ENCODE measurements at places on chromosomes 5 and 9.

- DNase-seq: no peak
Observed at GRCh38 chr5:121693864-121694263, 157.8 kb upstream of the FTMT start.

- DNase-seq: no peak
Observed at GRCh38 chr5:113433071-113433470, 1.7 kb downstream of the TSSK1B start.

- no peak for DNase-seq
Observed at GRCh38 chr9:37311938-37312708, 110.4 kb upstream of the GRHPR start.

DNA sequence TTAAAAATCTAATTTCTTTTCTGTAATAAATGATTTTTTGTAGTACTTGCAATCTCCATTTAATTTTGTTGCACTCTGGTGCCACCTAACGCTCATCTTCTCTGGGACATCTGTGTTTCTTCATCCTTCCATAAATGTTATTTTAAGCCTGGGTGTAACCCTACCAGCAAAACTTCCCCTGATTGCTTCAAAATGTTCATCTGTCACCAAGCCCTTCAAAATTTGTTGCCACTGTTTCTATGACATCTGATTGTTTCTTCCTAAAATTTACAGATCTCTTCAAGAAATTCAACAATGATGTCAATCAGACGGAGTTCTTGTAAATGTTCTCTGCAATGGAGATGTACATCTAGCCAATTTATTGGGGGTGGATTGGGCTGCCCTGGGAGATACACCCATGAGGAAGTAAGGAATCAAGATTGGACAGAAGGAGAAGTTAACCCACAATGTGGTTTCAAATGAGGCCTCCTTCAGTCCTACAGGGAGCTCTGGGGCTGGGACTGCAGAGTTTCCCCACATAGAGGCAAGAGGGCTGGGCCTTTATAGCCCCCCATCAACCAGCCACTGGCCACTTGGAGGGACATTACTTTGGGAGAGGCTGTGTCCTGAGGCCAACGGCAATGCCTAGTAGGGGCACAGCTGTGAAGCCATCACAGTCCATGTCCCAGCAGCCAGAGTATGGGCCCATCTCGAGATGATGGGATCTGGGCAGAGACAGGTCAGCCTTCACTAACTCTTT, 23.3 kb downstream of the MCTP1 start:
- DNase-seq: peak; percentile 9

DNA sequence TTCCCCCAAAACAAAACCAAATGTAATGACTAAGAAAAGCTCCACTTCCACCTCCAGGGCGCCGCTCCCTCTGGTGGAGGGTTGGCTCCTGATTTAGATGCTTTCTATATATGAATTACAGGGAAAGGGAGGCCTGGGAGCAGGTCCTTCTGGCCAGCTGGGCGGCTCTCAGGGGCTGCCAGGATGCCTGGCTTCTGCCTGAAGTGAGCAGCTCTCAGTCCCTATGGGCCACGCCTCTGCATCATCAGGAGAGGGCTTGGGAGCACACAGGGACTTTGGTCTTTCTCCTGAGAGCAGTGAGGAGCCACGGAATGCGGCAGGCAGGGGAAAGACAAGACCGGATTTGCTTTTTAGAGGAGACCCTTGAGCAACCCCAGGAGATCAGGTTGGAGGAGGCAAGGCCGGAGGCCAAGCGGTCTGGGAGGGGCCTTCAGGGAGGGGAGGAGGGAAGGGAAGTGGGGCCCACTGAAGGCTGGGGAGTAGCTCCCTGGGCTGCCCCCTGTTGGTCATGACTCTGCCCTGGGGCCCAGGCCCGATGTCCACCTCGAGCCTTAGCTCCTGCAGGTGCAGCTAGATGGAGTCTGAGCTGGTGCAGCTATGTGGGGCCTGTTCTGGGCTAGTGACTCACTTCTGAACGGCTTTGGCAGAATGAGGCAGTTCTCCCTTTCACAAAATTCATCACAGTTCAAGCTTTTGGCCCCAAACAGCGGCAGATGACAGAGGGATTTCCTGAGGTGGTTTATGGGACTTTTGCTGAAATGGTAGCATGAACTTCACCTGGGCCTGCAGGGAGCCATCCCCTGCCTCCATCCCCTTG, 11.3 kb upstream of the GRHPR start:
- no peak for DNase-seq

- DNase-seq: no peak
Observed at GRCh38 chr5:36382890-36383289, 81.2 kb upstream of the RANBP3L start.

DNA sequence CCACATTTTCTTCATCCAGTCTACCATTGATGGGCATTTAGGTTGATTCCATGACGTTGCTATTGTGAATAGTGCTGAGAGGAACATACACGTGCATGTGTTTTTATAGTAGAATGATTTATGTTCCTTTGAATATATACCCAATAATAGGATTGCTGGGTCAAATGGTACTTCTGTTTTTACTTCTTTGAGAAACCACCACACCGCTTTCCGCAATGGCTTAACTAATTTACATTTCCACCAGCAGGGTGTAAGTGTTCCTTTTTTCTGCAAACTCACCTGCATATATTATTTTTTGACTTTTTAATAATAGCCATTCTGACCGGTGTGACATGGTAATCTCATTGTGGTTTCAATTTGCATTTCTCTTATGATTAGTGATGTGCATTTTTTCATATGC, 82.2 kb upstream of the RFX3 start:
- DNase-seq: no peak

GRCh38 chr9:129220771-129221170, 42.7 kb upstream of the IER5L start:
- DNase-seq: no peak

GRCh38 chr9:128323212-128323730, 632 bp downstream of the COQ4 start:
- no peak for DNase-seq

DNA sequence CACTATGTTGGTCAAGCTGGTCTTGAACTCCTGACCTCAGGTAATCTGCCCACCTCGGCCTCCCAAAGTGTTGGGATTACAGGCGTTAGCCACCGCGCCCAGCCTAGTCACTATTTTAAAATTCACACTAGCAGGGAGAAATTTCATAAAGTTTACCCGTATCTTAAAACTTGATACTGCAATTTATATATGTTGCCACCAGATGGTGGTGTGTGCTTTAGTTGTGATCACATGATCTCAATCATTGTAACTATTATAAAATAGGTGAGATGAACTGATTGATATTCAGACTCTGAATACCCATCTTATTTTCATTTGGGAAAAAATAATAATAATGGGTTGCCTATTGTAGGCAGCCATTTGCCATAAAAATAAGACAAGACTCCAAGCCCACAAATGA, 1330.4 kb upstream of the WWC1 start:
- DNase-seq: no peak

DNA sequence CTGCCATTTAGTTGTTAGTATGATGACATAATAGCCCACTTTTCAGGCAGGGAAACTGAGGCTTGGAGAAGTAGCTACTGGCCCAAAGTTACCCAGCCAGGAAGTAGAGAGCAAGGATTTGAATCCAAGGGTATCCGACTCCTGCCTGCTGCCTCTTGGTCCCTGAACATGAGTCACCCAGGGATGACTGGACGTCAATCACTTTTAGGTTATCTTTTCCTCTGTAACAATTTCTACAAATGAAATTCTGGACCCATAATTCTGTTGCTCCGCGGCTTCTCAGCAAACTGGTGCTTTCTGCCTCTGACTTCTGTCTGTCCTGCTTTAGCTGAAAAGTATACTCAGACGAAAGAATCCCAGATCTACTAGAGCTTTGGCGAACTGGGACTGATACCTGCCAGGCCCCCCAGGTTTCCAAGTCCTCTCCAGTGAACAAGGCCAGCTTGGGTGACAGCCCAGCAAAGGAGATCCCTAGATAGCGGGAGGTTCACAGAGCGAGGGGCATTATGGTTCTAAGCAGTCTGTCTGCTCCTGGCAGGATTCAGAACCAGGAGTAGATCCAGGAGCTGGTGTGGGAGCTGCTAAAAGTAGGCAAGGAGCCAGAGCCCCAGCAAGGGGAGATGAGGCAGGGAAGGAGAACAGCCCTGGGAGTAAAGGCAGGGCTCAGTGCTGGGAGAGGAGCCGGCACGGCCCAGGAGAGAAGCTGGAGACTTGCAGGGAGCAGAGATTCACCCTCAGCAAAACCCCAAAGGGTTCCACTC, 20.6 kb downstream of the OLFML2A start:
- DNase-seq: no peak

- no peak for DNase-seq
Observed at GRCh38 chr9:125547368-125547767, 159.6 kb downstream of the MAPKAP1 start.

- no peak for DNase-seq
Observed at GRCh38 chr5:16799796-16800195, 136.3 kb downstream of the MYO10 start.

- no peak for DNase-seq
Observed at GRCh38 chr9:28956116-28956880, 1383.0 kb upstream of the C9orf72 start.

GRCh38 chr9:37916471-37917312, 12.8 kb upstream of the SLC25A51 start:
- no peak for DNase-seq
